ENCODE measurements at places on chromosomes 6 and 20. TPM values are rescaled to one million over a fixed set of nuclear protein-coding genes. Genes with fewer than 3 reads are reported as not detected.

DNA sequence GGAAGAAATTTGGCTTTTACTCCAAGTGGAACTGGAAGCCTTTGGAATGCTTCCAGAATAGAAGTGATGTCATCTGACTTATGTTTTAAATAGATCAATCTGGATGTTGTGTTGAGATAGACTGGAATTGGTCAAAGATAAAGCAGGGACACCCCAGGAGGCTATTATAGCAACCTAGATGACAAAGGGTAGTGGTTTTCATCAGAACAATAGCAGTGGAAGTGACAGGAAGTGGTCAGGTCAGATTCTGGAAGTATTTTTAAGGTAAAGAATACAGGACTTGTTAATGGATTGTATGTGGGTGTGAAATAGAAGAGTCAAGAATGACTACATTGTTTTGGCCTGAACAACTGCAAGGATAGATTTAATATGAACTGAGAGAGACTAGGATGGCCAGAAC is 191.4 kb downstream of the ADGRB3 start:
- no peak for DNase-seq

DNA sequence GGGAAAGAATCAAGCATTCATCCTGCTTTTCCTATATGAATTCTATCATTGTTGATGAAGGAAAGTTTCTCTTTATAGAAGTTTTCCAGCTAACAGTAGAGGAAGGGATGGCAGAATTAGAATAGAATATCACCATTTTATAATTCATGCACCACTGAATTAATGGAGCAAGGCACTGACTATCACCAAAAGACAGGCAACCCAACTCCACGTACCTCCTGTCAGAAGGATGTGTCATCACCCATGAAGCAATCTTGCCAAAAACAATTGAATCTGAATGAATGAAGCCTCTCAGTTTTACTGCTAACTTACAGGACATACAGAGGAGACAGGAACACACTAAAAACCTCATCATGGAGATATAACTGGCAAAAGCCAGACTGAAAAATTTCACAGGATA is 122.4 kb downstream of the NFATC2 start:
- DNase-seq, result no peak

DNA sequence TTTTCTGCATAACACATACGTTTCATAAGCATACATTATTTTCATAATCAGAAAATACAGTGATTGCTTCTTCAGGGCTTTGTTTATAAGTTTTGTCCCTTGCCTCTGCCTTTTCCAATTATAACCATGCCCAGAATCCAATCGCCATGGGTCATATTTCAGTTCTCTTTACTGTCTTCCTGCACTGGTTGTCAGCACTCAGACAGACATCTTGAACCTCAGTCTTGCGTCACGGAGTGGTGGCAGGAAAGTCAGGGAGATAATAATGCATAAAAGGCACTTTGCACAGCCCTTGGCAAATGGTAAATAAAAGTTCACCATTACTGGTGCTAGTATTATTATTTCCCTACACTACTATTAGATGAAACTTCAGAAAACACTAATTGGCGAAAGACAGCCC is 7.2 kb downstream of the KIF16B start:
- DNase-seq, result no peak

POU5F1 gene
- not detected for total RNA-seq

- DNase-seq, result no peak
Measured at GRCh38 chr6:138450445-138450844, 46.4 kb downstream of the HEBP2 start.

MRPL18 gene
- total RNA-seq, result 18.8 TPM

DNA sequence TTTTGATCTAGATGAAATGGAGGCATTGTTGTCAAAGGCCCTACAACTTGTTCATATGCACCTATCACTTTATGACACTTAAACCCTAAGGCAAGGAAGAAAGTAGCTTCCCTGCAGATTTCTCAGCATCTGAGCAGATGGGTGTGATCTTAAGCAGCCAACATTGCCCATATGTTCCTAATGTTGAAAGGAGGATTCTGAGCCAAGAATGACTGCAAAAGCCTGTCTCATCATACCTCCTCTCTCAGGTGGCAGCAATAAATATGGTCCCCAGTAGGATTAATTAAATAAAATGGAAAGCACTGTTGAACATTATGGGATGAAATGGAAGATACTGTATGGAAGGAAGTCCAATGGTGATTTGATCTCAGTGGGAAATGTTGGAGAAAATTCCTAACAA is 538.1 kb upstream of the MAN1A1 start:
- no peak for DNase-seq

DNA sequence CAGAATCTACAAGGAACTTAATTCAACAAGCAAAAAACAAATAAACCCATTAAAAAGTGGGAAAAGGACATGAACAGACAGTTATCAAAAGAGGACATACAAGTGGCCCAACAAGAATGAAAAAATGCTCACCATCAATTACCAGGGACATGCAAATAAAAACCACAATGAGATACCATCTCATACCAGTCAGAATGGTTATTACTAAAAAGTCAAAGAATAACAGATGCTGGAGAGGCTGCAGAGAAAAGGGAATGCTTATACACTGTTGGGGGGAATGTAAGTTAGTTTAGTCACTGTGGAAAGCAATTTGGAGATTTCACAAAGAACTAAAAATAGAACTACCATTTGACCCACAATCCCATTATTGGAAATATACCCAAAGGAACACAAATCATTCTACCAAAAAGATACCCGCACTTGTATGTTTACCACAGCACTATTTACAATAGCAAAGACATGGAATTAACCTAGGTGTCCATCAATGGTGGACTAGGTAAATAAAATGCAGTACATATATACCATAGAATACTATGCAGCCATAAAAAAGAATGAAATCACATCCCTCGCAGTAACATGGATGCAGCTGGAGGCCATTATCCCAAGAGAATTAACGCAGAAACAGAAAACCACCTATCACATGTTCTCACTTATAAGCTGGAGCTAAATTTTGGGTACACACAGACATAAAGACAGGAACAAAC is 48.4 kb downstream of the RNGTT start:
- no peak for DNase-seq

DNA sequence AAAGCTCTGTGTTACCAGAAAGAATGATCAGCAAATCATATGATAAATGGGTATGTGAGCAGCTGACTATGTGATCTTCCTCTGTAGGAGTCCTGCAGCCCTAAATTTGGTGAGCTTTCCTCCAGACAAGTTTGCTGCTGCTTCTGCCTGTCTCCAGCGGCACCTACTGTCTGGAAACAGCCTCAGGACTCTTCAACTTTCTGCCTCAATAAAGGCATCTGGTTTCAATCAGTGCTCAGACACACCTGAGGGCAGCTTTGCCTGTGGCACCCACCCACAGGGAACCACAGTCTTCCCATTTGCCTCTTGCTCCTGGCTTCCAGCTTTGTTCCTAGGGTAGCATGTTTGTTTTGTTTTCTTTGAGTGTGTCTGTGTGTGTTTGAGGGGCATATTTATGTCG is 727.9 kb upstream of the MAN1A1 start:
- DNase-seq, result no peak
